Neuronal stem cell (in vitro differentiated cells): ENCODE measurements at places on chromosomes 4 and X.

GRCh38 chrX:107743995-107744394 lies 31.6 kb downstream of the TSC22D3 start:
- no peak for DNase-seq

- DNase-seq, result no peak
Measured at GRCh38 chr4:159444678-159445077, 341.8 kb downstream of the RAPGEF2 start.

- no peak for DNase-seq
Measured at GRCh38 chr4:159460371-159460770, 357.5 kb downstream of the RAPGEF2 start.

- DNase-seq, result no peak
Measured at GRCh38 chr4:88866862-88867550, 169.4 kb upstream of the NAP1L5 start.

- DNase-seq, result peak; percentile 27
Measured at GRCh38 chr4:105894660-105895582, at the start of gene NPNT. Gene NPNT, plus strand, starts transcription at chr4:105895471. Its CDS starts 182 bp downstream, at chr4:105895653.

- no peak for DNase-seq
Measured at GRCh38 chr4:172818901-172819300, 349.7 kb upstream of the GALNT7 start.

DNA sequence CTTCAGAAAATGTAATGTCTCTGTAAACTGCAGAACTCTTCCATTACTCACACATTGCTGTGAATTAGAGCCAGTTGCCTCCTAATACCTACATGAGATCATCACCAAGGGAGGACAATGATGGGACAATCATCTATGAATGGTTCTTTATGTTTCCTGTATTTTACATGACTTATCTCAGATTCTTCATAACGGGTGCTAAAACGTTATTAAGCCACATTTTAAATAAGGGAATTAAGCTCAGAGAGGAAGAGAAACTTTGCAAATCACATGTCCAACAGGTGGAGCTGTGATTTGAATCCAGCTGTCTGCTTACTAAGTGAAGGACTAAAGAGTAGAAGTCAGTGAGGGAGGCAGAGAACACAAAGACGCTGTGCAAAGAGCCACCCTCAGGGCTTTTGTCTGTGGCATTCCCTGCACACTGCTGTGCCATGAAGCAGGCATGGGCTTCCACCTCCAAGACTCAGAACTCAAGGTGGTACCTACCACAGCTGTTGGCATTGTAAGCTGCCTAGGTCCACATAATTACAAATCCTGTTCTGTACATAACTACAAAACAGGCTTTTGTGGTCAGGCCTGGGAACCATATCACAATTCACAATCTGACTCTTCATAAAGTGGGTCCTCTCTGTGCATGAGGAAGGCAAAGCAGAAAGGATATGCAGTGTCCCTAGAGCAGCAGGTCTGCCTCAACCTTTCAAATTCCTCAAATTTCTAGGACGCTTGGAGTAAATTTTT lies 12.8 kb downstream of the TBC1D9 start:
- DNase-seq, result peak; percentile 18

DNA sequence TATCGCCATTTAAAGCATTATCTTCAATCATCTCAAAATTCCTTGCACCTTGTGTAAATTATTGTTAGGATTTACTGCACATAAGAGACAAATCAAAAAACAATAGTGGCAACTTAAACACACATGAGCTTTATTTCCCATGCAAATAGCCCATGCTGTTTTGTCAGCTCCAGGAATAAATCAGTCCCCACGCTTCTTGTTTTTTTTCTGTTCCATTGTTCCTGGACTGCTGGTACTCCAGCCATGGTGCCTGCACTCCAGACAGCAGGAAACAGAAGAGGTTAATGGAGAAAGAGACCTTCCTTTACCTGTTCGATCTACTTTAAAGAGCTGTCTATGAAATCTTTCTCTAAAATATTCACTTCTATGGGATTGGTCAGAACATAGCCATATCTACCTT lies 1515.7 kb upstream of the TENM3 start:
- no peak for DNase-seq

DNA sequence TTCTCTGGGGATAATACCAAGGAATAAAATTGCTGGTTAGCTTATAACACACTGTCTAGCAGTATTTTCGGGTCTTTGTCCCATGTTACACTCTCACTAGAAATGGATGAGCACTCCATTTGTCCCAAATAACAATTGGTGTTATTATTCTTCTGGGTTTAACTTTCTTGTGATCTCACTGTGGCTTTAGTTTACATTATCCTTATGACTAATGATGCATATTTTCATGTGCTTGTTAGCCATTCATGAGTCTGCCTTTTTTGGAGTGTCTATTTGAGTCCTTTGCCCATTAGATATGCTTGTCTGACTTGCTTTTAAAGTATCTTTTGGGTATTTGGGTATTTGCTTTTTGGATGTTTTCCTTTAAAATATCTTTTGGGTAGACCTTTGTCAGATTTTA lies 372.9 kb upstream of the TENM3 start:
- no peak for DNase-seq

GRCh38 chr4:25068386-25068785 lies 37.6 kb upstream of the LGI2 start:
- no peak for DNase-seq

DNA sequence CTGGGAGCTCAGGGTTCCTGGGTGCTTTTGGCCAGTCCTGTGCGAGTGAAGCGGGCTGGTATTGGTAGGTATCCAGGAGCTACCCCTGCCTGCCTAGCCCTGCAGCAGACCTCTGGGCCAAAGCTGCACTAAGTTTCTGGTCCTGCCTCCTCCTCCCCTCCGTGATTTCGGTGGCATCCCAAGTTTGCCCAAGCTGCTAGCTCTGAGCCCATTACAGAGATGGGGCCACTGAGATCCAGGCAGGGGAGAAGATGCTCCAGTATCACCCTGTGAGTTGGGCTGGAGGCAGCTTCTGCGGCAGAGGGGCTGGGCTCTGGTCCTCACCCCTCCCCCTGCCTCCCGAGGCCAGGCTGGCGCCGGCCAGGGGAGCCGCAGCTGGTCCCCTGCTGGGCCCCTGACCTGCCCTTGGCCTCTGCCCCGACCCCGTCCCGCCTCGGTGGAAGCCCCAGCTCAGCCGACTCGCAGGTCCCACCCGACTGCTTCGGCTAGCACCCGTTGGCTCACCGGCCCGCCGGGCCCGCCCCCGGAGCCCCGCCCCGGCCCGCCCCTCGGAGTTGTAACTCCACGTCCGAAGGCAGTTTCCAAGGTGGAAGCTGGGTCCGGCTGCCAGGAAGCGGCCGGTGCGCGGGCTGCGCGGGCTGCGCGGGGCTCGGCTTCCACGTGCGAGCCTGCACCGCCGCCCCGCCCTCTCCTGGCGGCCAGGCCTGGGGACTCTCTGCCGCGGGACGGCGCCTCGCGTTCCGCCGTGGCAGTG lies at the start of gene DUSP9:
Gene DUSP9, plus strand, starts transcription at position 584 of the 754 bp plus-strand sequence. CDS start 751 bp downstream, outside the sequence.
- no peak for DNase-seq

- no peak for DNase-seq
Measured at GRCh38 chr4:83221897-83222441, 62.6 kb downstream of the COQ2 start.

DNA sequence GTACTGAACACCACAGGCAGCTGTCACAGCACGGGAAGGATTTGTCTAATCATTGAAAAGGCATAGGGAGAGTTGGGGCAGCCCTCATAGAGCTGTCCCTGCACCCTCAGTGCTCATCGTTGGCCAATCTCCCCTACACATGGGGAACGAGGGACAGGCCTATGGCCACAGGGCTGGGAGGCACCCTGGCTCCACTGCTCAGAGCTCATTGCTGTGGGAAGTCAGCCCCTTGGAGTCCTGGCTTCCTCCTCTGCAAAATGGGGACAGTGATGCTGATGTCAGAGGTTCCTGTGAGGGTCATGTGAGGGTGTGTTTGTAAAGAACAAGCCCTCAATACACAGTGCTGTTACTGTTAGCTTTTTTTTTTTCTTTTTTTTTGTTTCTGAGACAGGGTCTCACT lies 19.3 kb upstream of the HTRA3 start:
- no peak for DNase-seq

- DNase-seq, result no peak
Measured at GRCh38 chrX:144259054-144259453, 375.2 kb downstream of the UBE2NL start.

DNA sequence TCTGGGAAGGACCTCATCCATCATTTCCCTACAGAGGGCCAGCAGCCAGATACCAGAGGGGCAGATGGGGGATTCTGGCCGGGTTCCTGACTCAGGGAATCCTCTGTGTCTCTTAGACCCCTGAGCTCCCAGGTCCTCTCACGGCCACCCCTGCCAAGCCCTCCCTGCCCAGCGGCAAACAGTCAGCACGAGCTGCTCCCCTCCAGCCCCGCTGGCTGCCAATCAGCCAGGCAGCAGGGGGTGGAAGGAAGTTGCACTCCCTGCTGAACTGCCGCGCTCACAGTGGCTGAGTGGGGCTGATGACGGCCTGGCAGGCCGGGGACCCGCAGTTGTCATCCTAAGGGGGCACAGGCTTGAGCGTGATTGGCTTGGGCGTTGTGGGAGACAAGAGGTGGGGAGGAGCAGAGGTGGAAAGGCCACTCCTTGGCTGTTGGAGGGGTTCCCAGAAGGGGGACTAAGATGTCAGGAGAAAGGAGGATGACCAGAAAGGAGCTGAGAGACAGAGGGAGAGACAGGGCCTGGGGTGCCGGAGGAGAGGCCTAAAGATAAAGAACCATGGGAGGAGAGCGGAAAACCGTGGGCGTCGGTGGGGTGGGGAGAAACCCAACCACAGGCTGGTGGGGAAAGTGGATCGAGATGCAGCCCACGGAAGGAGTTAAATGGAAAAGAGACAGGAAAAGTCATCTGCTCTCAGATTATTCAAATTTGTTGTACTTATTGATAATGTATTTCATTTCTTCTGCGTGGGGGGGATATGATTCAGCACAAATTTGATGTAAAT lies 4.4 kb upstream of the CCDC149 start:
- DNase-seq, result no peak

DNA sequence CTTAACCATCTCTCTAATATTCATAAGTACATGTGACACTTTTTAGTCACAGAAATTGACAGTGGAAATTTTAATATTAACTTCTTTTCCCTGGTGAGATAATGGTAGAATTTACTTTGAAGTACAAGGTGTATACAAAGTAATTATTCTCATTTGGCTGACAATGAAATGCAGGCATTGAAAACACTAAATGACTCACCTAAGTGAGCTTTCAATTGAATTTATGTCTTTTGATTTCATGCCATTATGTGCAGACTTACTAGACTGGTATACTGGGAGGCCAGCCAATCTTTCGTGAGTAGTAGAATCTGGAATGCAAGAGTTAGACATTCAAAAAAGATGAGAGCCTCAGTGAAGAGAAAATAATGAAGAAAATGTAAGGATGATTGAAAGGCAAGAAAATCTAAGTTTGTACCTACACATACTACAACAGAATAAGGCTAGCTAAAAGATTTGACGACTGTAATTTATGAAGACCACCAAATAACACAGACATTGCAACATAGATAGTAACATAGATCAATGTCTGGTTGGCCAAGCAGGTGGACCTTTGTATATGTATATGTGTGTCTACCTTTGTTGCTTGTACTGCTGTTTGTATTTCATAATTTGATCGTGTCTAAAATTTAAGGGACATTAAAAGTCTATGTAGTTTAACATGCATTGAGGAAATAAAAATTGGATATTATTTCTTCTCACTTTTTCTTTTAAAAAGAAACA lies 459.7 kb downstream of the IL15 start:
- DNase-seq, result no peak

GRCh38 chr4:93029769-93030168 lies 726.0 kb downstream of the GRID2 start:
- no peak for DNase-seq

- DNase-seq, result no peak
Measured at GRCh38 chrX:8027827-8028226, 100.6 kb upstream of the PNPLA4 start.

GRCh38 chr4:163614866-163615265 lies 120.4 kb downstream of the TMA16 start:
- no peak for DNase-seq

DNA sequence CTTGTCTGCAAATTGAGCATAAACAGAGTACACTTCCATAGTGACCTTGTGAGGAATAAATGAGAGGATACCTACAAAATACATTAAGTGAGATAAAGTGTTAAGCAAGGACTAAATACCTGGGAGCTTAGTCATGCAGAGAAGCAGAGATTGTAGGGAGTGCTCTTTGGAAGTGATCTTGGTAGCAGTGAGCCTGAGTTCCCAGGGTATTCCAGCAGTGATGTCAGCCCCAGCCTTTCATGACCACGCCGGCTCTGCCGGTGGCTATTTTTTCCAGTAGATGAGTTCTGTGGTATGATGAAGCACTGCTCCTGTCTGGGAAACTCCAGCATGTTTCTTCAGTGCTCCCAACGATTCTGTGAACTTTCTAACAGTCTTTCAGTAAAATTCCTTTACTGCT lies 391.5 kb upstream of the IGFBP7 start:
- no peak for DNase-seq

DNA sequence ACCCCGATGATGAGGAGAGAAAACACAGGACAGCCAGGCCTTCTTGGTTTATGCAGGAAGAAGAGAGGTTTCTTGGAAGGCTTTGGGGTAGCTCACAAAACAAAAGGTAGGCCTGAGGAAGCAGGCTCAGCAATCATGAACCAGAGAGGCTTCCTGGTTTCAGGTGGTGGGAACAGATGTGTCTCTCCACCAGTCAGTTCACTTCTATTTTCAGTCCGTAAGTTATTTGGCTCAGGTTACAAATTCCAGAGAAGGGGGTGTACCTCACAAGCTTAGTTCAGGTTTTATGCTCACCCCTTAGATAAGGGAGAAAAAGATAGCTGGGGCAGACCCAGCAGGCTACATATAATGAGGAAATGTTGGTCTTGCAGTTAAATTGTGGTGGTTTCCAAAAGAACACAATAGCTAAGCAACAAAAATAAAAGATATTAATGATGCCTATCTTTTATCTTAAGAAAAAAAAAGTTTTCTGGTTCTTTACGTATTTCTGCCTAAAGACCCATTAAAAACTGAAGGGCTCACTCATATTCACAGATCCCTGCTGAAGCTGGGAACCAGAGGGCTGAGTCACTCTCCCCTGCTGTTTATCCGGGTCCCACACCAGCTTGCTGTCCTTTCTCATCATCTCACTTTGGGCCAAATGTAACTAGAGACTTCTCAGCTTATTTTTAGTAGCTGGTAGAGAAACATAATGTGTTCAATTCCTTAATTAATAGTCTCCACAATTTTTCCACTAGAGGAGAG lies 177.0 kb downstream of the CAMK2D start:
- no peak for DNase-seq

- no peak for DNase-seq
Measured at GRCh38 chrX:155718972-155719586, 106.3 kb upstream of the TMLHE start.

- DNase-seq, result no peak
Measured at GRCh38 chr4:153486281-153487151, 20.4 kb downstream of the TMEM131L start.

GRCh38 chr4:10589799-10590198 lies 94.8 kb downstream of the CLNK start:
- DNase-seq, result no peak

GRCh38 chr4:183098723-183099536 lies at the start of gene WWC2:
Gene WWC2, plus strand, starts transcription at chr4:183099257. Its CDS starts 235 bp downstream, at chr4:183099492.
- peak; percentile 93 for DNase-seq

- DNase-seq, result no peak
Measured at GRCh38 chr4:160537681-160538080, 1434.8 kb downstream of the RAPGEF2 start.
